Right lung (tissue), 10 donors: ENCODE measurements at places on chromosomes 13 and 19. TPM values are rescaled to one million over a fixed set of nuclear protein-coding genes. Genes with fewer than 3 reads are reported as not detected.

DNA sequence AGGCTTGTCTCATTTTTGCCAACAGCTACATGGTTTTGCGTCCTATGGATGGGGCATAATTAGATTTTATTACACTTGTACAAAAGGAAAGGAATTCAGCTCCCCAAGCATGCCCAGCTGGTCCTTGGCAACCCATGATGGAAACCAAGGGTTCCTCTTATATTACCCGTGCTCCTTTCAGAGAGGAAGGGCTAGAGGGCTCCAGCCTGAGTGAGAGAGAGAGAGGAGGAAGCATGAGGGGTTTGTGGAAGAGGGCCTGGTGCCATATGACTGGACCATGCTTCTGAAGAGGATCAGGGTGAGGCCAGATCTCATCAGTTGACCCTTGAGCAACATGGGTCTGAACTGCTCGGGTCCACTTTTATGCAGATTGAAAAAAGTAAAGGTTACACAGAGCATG lies 3.5 kb upstream of the RPS9 start:
- DNase-seq: no peak

GRCh38 chr13:33678906-33679657 lies 138.9 kb upstream of the RFC3 start:
- no peak for DNase-seq

The OR7C1 gene
- polyA plus RNA-seq: 0.12 TPM

The RFXAP gene
- 17.6 TPM for polyA plus RNA-seq

The ZNF729 gene
- polyA plus RNA-seq: 0.28 TPM

The ZNF460 gene
- 5.2 TPM for polyA plus RNA-seq

The CCL25 gene
- 0.65 TPM for polyA plus RNA-seq
